ENCODE measurements at places on chromosomes 4 and X.
A peak's percentile ranks its signal among the peaks of the same experiment; 100 is the strongest.

- DNase-seq = no peak
Measured at GRCh38 chr4:101701551-101701950, 89.0 kb upstream of the BANK1 start.

DNA sequence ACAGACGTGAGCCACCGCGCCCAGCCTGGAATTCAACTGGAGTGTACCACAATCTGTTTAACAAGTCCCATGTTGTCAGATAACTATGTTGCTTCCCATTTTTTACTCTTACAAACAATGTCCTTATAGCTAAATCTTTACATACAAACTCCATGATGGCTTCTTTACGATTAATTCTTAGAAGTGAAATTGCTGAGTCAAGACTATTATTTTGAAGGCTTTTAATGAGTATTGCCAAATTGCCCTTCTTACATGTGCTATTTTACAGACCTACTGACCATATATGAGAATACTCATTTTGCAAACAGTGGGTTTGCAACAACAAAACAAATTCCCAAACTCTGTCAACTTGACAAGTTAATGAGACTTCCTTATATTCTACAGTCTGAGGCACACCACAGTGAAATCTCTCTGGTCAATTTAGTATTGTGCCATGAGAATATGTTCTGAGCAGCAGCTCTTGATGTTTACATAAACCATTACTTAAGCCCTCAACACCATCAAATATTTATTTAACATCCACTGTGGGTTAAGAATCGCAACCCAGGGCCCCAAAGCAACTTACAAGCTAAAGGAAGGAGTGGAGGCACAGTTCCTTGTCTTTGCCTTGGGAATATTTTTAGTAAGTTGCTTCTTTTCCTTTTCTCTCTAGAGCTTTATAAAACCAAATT is 128.5 kb downstream of the SPRY1 start:
- DNase-seq = no peak

- no peak for DNase-seq
Measured at GRCh38 chr4:145090380-145090779, 7.6 kb downstream of the ANAPC10 start.

- no peak for DNase-seq
Measured at GRCh38 chrX:38937926-38938325, 136.7 kb downstream of the MID1IP1 start.

GRCh38 chr4:73523126-73523525 is 41.6 kb downstream of the AFM start:
- no peak for DNase-seq

DNA sequence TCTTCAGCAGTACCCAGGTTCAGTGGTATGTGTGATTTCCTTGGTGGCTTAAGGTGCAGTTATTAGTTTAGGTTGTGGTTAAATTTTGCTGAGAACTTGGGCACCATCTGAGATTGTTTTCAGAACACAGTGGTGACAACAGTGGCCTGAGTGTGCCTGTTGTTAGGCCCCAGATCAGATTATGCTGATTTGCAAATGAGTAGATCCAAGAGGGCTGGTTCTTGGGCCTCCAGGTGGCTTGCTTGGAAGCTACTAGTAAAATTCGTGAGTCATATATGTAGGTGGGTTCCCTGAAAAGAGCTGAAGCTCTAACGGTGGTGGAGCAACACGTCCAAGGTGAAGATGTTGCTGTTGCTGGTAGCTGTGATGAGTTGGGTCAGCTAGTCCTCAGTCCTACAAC is 2619.6 kb downstream of the PCDH7 start:
- DNase-seq = no peak

GRCh38 chr4:1601852-1602654 is 82.1 kb downstream of the FAM53A start:
- DNase-seq = no peak

DNA sequence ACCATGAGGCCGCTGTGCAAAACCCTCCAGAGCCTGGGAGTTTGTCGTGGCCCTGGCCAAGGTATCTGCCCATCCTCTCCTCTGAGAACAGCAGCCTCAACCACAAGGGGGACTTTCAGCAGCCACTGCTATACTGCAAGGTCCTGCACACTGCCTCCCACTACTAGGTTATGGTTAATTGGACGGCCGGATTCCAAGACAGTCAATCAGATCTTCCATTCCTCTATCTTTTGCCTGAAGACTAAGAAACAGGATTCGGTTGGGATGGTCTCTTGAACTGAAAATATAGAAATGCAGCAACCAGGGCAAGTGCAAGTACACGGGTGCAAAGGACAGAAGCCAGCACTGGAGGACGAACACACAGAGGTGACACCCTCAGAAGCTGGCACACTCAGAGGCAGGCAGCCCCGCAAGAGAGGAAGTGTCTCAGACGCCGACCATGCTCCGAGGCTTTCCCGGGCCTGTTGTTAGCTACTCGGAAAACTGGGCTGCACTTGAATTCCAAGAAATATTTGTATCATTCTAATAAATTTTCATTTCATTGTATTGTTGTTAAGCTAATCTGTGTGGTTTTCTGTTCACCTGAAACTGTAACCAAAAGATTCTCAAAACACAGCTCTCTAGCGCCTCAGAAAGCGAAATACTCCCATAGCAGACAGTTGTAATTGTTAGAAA is 63.3 kb downstream of the AFAP1 start:
- DNase-seq = peak; percentile 70

- no peak for DNase-seq
Measured at GRCh38 chrX:27842859-27843258, 35.1 kb downstream of the MAGEB10 start.

GRCh38 chrX:45781901-45782553 is 581.4 kb upstream of the DIPK2B start:
- no peak for DNase-seq

- DNase-seq = no peak
Measured at GRCh38 chrX:13430136-13430827, 110.4 kb upstream of the ATXN3L start.

DNA sequence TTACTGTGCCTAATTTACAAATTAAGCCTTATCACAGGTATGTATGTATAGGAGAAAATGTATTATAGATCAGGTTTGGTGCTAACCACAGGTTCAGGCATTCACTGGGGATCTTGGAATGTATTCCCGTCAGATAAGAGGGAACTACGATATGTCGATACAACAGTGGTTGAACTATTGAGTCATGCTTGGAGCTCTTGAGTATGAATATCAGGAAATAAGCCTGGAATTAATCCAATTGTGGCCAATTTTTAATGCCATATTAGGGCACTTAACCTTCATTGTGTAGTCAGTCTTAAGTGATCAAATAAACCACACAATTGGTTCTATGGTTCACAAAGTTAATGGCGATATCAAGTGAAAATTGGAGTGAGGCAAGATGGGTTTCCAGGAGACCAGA is 556.5 kb downstream of the IL1RAPL1 start:
- no peak for DNase-seq

DNA sequence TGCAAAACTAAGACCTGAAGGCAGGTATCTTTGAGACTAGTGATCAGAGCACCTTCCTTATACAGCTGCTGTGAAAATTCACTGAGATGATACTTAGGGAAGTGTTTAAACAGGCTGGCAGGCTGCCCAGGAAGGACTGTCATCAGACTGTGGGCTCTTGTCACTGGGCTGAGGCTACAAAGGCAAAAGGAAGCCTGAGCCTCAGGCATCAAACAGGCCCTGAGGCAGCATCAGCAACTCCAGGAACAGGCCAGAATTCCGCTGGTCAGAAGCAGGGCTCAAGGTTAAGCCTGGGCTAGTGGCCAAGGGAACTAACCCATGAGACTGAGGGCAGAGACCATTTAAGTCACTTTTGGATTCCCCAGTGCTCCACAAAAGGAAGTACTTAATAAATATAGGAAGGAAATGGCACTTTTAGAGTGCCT is 12.8 kb downstream of the PJA1 start:
- DNase-seq = no peak

- no peak for DNase-seq
Measured at GRCh38 chr4:85642356-85643100, 167.6 kb downstream of the ARHGAP24 start.

GRCh38 chr4:36163198-36163597 is 81.1 kb downstream of the ARAP2 start:
- DNase-seq = no peak

DNA sequence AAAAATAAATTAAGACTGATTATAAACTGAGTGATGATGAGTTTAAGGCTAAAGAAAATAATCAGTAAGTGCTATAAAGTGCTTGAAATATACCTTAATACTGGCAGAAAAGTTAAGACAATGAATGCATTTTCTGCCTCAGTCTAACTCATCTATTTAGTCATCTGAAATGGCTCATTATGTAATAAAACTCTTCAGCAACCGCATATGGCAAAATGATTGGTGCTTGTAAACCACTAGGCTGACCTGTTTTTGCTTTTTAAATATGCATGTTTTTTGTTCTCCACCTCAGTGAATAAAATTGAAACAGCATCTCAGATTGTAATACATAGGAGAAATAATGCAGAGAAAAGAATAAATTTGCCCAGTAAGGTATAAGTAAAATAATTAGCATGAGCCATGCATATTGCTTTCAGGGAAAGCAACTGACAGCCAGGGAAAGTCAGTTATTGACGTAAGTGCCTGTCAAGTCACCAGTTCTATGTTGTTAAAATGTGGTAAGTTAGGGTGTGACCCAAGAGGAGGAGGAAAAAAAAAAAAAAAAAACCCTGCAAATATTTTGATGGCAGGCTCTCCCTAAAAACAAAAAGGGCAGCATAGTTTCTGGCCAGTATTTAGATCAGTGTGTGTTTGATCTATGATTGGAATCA is 167.5 kb downstream of the PALLD start:
- DNase-seq = no peak

GRCh38 chrX:40880712-40881111 is 145.4 kb upstream of the MED14 start:
- DNase-seq = no peak

DNA sequence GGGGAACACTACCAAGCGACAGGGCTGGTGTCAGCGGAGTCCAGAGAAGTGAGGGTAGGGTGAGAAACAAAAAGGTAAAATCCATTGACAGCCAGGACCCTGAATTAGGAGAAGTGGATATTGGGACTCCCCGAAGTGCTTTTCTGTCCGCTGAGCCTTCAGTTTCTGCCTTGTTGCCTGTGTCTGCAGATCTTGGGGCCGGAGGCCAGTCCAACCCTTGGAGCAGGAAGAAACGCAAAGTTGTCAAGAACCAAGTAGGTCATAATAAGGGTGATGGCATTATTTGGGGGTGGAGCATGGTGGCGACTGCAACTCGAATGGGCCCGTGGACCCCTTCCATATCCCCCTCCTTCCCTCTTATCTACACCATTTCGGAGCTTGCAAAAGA is 1.0 kb downstream of the ARMCX1 start:
- no peak for DNase-seq

GRCh38 chr4:74755486-74755885 is 38.8 kb downstream of the BTC start:
- DNase-seq = no peak

- no peak for DNase-seq
Measured at GRCh38 chr4:96312046-96312685, 472.3 kb downstream of the PDHA2 start.

- DNase-seq = no peak
Measured at GRCh38 chr4:55609393-55609866, 17.4 kb upstream of the PDCL2 start.

- no peak for DNase-seq
Measured at GRCh38 chrX:30948626-30949025, 59.6 kb upstream of the TAB3 start.

DNA sequence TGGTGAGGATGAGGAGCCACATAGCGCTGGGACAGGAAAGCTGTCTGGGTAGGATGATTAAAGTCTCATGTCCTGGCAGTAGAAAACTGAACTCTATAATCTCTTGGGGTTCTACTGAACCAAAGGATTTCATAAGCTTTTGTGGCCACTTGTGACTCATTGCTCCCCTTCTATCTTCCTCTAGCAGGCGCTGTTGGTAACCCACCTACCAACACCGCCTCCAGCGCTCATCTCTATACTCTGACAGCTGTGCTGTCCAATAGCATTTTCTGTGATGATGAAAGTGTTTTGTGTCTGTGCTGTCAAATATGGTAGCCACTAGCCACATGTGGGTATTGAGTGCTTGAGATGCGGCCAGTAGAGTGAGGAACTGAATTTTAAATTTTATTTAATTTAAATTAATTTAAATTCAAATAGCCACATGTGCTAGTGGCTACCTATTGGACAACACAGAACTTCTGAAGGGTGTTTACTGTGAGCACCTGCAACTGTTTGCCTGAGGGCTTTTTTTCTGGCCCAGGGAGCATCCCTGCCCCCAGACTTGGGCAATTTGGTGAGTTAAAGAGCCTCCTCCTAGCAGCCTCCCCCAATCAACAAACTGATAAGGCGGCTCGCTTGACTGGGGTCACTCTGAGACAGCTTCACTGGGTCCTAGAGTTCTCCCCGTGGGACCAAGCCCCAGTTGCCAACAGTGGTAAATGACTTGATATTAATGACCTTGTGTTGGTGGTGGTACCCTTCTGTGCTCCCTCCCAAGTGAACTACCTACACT is 169.2 kb upstream of the ATP6AP2 start:
- no peak for DNase-seq

GRCh38 chr4:99625369-99625768 is 32.3 kb downstream of the C4orf54 start:
- no peak for DNase-seq

- no peak for DNase-seq
Measured at GRCh38 chr4:144594471-144594986, 51.4 kb upstream of the HHIP start.

DNA sequence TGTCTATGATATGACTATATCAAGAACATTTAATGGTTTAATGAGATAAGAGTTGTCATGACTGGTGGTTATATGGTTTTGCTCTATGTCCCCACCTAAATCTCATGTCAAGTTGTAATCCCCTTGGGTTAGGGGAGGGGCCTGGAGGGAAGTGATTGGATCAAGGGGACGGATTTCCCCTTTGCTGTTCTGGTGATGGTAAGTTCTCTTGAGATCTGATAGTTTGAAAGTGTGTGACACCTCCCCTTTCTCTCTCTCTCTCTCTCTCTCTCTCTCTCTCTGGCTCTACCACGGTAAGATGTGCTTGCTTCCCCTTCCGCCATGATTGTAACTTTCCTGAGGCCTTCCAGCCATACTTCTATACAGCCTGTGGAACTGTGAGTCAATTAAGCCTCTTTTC is 803.4 kb downstream of the TRIML1 start:
- no peak for DNase-seq

DNA sequence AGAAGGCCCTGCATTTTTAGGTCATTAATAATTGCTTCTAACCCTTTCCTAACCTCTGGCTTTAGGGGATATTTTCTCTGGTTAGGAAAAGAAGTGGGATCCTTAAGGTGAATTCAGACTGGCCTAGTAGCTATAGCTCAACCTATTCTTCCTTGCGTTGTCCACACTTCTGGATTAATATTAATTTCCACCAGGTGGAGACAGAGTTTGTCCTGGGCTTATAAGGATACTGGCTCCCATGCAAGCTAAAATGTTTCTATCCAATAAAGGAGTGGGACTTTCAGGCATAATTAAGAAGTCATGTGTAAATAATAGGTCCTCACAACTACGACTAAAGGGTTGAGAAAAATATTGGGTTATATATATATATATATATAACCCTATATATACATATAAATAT is 860.0 kb upstream of the POU3F4 start:
- DNase-seq = no peak

GRCh38 chr4:153521478-153521877 is 55.3 kb downstream of the TMEM131L start:
- no peak for DNase-seq

GRCh38 chr4:169144061-169144600 is 126.6 kb downstream of the SH3RF1 start:
- no peak for DNase-seq

Data from activated CD4-positive, alpha-beta T cell treated with anti-CD3 and anti-CD28 coated beads for 4 hours (primary cell).